ENCODE measurements at places on chromosomes 7 and 10. TPM values are rescaled to one million over a fixed set of nuclear protein-coding genes. Genes with fewer than 3 reads are reported as not detected.

GRCh38 chr7:150442811-150443210 lies 7.6 kb upstream of the GIMAP8 start:
- H3K27ac ChIP-seq: no peak overlapping the region
- H3K4me3 ChIP-seq: no peak overlapping the region
- no peak for DNase-seq
- H3K4me1 ChIP-seq: peaks cover 37% of the 10 kb centered on the region

Gene GRM3
- not detected for total RNA-seq

DNA sequence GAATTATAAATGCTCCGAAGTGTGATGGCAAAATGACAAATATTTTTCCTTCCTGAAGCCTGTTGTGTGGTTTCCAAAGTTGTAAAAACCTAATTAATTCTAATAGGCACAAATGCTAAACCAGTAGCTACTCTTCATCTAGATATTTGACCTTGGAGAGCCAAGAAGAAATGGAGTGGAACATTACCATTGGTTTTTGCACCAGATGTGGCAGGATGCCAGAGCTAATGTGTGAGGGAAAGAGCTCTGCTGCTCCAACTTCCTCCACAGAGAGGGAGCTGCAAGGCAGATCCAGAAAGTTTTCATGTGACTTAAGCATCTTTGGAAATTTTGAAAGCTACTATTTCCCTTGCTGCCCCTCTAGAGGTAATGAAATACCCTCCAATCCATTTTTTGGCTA lies 65.1 kb upstream of the HPS1 start:
- no peak for DNase-seq
- H3K4me3 ChIP-seq: no peak overlapping the region
- no peak overlapping the region for H3K27ac ChIP-seq
- peaks cover 13% of the 10 kb centered on the region for H3K27me3 ChIP-seq

- H3K36me3 ChIP-seq: no peaks in the 10 kb centered on the region
- peaks cover 47% of the 10 kb centered on the region for H3K27me3 ChIP-seq
- no peak overlapping the region for H3K27ac ChIP-seq
- no peak for DNase-seq
- peaks cover 5% of the 10 kb centered on the region for H3K4me1 ChIP-seq
- H3K4me3 ChIP-seq: no peak overlapping the region
Observed at GRCh38 chr7:6250364-6250833, 22.0 kb downstream of the CYTH3 start.

DNA sequence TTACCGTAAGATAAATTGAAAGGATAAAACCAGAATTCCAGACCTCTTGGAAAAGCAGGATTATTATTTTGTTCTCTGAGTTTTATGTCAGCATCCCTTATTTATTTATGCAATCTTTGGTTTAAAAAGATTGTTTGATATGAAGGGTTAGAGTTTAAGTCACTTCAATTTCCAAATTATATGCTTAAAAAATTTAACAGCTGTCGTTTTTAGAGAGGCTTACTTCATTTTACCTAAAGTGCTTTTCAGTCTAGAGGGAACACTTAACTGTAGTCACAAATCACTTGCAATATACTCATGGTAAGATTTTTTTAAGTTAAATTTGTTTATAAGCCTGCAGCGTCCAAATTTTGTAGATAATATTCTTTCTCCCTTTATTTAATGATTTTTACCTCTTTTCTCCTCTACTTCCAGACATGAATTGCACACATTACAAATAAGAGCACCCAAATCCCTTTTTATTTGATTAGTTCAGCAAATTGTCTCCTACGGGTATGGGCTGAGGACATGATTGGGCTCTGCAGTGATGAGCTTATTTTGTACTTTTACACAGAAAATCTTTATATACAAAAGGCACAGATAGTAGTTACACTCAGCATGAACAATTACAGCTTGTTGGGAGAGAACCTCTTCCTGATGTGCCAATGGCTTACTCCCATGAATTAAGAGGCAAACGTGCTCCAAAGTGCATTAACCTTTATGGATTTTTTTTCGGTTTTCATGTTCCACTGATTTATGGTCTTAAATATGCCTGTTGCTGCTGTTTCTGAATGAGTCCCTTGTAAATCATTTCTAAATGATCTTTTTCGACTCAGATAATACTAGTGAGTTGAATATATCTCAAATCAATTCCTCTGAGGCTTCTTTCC lies 319.3 kb upstream of the LRGUK start:
- H3K4me3 ChIP-seq: no peak overlapping the region
- H3K36me3 ChIP-seq: no peaks in the 10 kb centered on the region
- no peaks in the 10 kb centered on the region for H3K4me1 ChIP-seq
- DNase-seq: no peak
- no peak overlapping the region for H3K27ac ChIP-seq

Gene RINT1
- 22.0 TPM for total RNA-seq

DNA sequence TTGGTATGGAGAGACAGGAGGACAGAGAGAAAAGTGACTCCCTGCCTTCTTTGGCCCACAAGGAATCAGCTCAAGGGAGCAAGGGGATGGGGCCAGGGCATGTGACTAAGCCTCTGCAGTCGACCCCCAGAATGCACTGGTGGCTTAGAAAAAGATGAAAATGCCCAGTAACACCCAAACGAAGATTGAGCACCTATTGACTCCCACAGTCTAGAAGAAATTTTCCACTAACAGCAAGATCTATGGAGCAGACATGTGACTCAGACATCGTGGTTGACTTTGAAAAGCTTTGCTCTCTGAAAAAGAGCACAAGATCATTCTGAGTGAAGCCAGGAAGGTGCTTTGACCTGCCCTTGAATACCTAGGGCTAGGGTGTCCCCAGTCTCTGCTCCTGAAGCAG lies 586.0 kb downstream of the CALN1 start:
- no peaks in the 10 kb centered on the region for H3K36me3 ChIP-seq
- no peaks in the 10 kb centered on the region for H3K4me1 ChIP-seq
- no peak overlapping the region for H3K27ac ChIP-seq
- H3K27me3 ChIP-seq: no peaks in the 10 kb centered on the region
- H3K4me3 ChIP-seq: no peak overlapping the region

GRCh38 chr7:98970805-98971204 lies 92.5 kb downstream of the TRRAP start:
- no peak for DNase-seq
- H3K36me3 ChIP-seq: peaks cover 59% of the 10 kb centered on the region
- no peak overlapping the region for H3K4me3 ChIP-seq
- no peaks in the 10 kb centered on the region for H3K27me3 ChIP-seq
- H3K4me1 ChIP-seq: no peaks in the 10 kb centered on the region

GRCh38 chr10:15856328-15857015 lies 3.8 kb downstream of the MINDY3 start:
- no peak overlapping the region for H3K27ac ChIP-seq
- H3K4me1 ChIP-seq: peaks cover 43% of the 10 kb centered on the region
- no peak for DNase-seq
- H3K4me3 ChIP-seq: no peak overlapping the region

Gene ELFN1
- total RNA-seq: not detected

DNA sequence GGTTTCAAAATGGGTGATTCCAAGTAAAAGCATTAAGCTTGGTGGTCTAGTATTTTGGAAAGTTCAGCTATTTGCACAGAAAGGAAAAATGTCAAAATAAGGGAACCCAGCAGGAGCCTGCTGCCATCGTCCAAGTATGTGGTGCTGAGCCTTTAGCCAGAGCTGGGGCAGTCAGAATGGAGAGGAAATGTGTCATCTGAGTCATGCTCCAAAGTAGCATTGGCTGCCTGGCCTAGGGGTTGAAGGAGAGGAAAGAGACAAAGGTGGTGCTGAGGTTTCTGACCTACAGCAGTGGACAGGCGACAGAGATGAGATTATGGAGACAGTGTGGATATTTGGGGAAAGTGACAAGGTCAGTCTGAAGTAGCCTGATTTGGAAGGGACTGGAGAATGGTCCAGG lies 103.9 kb downstream of the PLCE1 start:
- no peak overlapping the region for H3K27ac ChIP-seq
- H3K27me3 ChIP-seq: peaks cover 12% of the 10 kb centered on the region
- no peaks in the 10 kb centered on the region for H3K4me1 ChIP-seq
- H3K36me3 ChIP-seq: no peaks in the 10 kb centered on the region
- no peak overlapping the region for H3K4me3 ChIP-seq
- DNase-seq: no peak

DNA sequence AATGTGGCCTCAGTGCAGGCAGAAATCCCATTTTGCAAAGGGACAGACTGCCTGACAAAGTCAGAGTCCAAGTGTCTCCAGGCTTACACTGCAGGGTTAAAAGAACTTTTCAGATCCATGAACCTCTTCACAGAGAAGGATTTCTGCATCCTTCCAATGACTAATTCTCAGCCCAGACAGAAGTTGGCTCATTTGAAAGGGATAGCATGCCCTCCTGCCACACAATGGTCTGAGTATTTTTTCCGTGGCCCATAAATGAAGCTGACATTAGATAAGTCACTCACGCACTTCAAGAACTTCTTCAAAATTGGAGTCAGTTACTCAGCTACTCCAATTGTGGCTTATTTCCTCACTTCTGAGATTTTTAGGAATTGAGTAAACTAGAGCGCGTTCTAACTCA lies 170.2 kb downstream of the PLXNA4 start:
- H3K27me3 ChIP-seq: peaks cover 8% of the 10 kb centered on the region
- no peak overlapping the region for H3K27ac ChIP-seq
- no peak overlapping the region for H3K4me3 ChIP-seq
- H3K4me1 ChIP-seq: peaks cover 11% of the 10 kb centered on the region
- peaks cover 13% of the 10 kb centered on the region for H3K36me3 ChIP-seq

DNA sequence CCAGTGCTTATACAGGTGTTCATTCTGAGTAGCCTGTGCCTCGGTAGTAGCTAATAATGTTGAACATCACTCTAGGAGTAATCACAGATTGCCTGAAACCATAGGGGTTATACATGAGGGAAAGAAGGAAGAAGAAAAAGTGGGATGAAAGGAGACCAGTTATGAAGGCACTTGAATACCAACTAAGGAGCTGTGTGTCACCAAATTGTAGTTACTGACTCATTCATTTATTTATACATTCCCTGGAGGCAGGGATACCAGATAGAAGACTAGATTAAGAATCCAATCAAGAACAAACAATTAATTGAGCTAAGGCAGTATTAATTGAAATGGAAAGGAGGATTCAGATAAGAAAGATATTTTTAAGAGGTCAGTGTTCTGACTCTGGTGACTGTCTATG lies 129.6 kb upstream of the PRPS1L1 start:
- H3K36me3 ChIP-seq: no peaks in the 10 kb centered on the region
- no peaks in the 10 kb centered on the region for H3K4me1 ChIP-seq
- peaks cover 4% of the 10 kb centered on the region for H3K27me3 ChIP-seq
- H3K4me3 ChIP-seq: no peak overlapping the region
- DNase-seq: no peak

Data from activated CD4-positive, alpha-beta T cell treated with anti-CD3 and anti-CD28 coated beads, Interleukin-2, amount 10 ng/mL, durations not matched to agents 7 days and 5 days (primary cell).